Heart left ventricle (tissue), 16 donors: ENCODE measurements at places on chromosomes 2 and 18. TPM values are rescaled to one million over a fixed set of nuclear protein-coding genes. Genes with fewer than 3 reads are reported as not detected.

Gene ITGA4
- 0.80 TPM for polyA plus RNA-seq

Gene ABCG5
- not detected for polyA plus RNA-seq

- no peak for DNase-seq
These were observed 2.4 kb downstream of the PIEZO2 start for GRCh38 chr18:11146947-11147345.

Gene ABCG8
- not detected for polyA plus RNA-seq

DNA sequence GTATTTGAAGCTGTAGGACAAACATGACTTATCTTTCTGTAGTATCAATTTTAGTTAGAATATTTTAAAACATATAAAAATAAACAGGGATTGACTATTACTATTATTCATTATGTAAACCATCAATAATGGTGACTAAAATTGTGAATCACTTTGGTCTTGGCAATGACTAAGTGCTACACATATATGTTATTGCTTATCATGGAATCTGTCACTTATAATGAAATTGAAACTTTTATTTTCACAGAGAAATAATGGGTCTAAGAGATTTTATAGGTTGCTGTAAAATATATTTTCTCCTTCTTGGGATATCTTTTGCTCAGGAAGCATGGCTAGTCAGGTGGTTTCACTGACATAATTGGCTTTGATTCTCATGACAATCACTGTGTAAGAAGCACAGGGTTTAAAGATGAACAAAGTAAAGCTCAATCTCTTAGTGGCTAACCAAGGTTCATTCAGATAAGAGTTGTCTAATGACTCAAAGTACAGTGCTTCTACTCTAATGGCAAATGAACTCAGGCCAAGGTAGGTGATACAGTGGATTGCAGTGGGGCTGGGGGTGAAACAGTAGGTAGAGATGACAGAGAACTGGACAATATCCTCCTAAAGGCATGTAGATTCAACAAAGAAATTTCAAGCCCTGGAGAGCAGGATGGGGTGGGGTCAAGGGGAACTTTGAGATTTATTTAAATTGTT is 98.6 kb upstream of the FANCL start:
- no peak for DNase-seq

Gene POTEC
- not detected for polyA plus RNA-seq

DNA sequence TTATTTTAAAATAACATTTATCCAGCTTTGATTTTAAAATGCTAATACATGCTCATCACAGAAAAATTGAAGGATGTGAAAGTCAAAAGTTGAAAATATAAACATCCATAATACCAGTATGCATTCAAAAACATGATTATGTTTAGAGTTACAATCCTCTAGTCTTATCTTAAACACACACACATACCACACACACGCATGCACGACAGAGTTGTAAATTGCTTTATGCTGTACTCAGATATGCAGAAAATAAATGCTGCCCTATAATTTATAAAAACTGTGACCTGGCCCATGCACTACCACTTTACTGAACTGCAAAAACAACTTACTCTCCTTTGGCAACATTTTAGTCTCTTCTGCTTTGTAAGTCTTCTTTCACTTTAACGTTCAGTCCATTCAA is 793.0 kb upstream of the FANCL start:
- no peak for DNase-seq

GRCh38 chr2:173692068-173692467 is 273.1 kb downstream of the SP3 start:
- DNase-seq: no peak

- no peak for DNase-seq
These were observed 64.5 kb downstream of the TMEM131 start for GRCh38 chr2:97931118-97931857.

DNA sequence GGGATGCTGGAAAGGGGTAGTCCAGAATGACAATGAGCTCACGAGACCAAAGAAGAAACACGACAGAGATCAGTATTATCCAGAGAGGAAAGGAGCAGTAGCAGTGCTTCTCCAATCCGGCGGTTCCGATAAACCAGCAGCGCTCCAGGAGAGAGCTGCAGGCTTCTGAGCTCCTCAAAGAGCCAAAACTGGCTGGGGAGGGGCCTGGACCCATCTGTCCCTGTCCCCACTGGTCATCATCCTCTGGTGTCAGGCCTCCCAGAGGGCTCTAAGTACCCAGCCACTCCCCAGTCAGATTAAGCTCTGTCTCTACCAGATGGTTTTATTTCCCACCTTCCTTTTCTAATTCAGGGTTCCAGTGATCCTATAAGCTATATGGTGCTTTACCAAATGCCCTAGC is 23.2 kb downstream of the DNAJC27 start:
- no peak for DNase-seq

Gene C1GALT1C1L
- 0.46 TPM for polyA plus RNA-seq

Gene TEKT4
- not detected for polyA plus RNA-seq

DNA sequence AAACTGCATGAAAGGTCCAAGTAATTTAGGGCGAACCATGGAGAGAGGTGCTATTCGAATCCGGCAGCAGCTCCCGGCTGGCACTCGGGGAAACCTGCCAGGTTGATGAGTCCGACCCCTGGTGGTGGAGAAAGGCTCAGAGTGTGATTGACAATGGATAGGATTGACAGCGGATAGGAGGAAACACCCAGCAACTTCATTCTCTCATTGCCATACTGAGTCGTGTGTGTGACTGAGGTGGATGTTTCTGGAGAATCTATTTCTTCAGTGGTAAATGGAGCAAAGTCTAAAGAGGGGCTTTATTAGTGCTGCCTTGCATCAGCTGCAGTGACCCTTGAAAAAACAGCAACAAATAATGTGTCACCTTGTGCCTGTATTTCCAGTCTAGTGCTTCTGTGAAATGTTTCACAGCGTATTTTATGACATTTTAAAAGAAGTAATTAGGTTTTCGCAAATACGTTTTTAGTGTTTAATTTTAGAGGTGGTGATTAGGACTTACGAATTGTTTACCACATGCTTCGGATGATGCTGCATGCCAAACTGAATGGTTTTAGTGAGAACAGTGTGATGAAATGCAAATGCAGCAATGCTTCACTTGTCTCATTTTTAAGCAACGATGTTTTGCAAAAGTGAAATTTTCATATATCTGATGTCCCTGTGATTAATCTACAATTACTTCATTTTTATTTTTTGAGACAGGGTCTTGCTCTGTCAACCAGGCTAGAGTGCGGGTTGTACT is 102.0 kb downstream of the DCDC2C start:
- no peak for DNase-seq

DNA sequence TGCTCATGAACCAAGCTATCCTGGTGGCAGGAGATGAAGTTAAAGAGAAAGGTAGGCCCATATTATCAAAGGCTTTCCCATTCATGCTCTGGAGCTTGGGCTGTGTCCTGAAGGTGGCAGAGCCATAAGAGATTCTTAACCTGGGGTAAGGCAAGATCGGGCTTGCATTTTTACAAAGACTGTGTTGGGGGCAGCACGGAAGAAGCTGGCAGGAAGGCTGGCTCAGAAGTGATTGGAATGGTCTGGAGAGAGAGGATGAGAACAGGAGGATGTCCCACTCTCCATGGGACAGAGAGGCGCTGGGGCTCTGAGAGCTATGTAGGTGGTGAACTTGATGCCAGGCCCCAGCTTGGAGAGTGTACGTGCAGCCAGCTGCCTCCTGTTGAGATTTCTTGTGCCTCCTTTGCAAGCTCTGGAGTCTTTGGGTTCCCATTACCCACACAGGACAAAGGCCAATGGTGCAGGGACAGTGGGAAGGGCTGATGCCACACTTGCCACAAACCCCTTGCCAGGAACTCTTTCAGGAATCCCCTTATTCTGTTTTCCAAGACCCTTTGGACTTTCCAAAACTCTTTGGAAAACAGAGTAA is 40.6 kb upstream of the FZD5 start:
- DNase-seq: no peak

GRCh38 chr2:134594399-134594798 is 124.4 kb downstream of the TMEM163 start:
- no peak for DNase-seq

Gene MLPH
- polyA plus RNA-seq: 60.3 TPM

DNA sequence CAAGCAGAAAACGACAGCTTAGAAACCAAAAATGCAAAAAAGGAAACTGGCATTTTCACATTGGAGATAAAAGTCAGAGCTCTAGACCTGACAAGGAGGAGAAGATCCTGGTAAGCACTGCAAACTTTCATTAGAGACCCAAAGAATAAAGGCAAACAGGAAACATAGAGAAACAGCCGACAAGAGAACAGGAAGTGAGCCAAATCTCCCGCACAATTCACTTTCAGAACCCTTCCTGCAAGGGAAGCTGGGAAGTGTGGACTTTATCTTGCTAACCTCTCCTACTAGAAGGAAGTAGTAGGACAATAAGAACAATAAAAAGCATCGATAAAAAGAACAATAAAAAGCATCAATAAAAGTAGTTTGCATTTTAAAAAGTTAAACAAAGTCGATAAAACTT is 417.8 kb upstream of the SPHKAP start:
- DNase-seq: no peak

DNA sequence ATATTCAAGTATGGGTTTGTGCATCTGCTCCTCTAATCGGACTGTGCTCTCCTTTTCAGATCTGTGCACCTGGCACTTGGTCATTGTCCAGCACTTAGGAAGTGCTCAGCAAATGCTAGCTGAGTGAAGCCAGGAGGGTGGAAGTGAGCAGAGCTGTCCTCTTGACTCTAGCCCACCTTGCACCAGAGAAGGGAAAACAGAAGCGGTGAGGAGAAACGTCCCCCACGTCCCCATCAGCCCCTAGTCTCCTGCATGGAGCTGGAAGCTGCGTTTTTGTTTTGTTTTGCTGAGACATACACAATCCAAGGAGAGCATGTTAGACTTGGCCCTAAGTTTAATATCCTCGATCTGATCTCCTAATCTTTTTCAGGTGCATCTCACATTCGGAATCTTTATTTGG is 73.6 kb downstream of the EN1 start:
- no peak for DNase-seq

DNA sequence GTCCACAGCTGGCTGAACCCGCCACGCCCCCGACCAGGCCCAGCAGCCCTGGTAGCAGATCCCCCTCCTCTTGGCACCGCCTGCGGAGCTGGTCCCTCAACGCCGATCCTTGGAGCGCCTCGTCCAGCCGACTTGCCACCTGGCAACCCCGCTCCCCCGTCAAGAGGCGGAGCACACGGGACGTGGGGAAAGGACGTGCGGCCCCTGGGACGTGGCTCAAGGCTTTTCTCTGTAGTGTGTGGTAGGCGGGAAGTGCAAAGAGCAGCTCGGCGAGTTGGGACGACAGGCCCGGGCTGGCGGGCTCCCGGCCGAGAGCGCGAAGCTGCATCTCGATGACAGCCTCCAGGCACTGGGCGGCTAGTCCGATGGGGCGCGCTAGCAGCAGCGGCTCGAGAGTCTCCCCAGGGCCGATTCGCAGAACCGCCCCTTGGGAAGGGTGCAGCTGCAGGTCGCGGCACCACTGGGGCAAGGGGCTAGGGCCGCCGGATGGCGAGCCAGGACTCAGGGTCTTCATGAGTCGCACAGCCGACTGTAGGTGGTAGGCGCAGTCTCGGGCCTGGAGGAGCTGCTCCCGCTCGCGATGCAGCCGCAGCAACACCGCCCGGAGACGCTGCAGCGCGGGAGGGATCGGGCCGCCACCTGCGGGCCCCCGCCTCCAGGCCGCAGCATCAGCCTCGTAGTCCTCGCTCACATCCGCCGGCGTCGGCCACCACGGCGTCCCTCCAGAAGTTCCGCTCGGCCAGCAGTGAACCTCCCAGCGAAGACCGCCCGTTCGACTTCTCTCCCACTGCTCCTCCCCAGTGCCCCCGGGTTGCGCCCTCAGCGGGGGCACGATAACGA is 617 bp downstream of the CCDC142 start:
- no peak for DNase-seq

Gene OBSL1
- 88.1 TPM for polyA plus RNA-seq

Gene ZNF892
- 1.2 TPM for polyA plus RNA-seq

Gene KLHL41
- 48.4 TPM for polyA plus RNA-seq

Gene KIF1A
- 0.97 TPM for polyA plus RNA-seq

Gene DYTN
- not detected for polyA plus RNA-seq

DNA sequence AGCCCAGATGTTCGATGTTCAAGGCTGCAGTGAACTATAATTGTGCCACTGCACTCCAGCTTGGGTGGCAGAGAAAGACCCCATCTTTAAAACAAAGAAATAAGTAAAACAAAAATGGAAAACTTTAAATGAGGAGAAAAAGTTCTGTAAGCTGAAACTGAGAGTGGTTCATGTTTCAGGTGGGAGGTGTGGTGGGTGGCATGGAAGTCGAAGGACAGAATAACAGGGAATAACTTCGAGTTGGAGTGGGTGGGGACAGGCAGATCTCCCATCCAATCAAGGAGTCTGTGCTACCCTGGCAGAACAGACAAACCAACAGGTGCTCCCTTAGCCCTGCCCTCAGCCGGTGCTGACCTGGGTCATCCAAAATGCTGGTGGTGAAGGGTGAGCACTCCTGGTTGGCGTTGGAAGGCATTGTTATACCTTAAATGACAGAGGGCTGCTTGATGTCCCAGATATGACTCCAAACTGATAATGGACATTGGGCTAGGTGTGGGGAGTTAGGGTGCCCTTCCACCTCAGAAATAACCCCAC is 328.4 kb downstream of the DYSF start:
- no peak for DNase-seq

DNA sequence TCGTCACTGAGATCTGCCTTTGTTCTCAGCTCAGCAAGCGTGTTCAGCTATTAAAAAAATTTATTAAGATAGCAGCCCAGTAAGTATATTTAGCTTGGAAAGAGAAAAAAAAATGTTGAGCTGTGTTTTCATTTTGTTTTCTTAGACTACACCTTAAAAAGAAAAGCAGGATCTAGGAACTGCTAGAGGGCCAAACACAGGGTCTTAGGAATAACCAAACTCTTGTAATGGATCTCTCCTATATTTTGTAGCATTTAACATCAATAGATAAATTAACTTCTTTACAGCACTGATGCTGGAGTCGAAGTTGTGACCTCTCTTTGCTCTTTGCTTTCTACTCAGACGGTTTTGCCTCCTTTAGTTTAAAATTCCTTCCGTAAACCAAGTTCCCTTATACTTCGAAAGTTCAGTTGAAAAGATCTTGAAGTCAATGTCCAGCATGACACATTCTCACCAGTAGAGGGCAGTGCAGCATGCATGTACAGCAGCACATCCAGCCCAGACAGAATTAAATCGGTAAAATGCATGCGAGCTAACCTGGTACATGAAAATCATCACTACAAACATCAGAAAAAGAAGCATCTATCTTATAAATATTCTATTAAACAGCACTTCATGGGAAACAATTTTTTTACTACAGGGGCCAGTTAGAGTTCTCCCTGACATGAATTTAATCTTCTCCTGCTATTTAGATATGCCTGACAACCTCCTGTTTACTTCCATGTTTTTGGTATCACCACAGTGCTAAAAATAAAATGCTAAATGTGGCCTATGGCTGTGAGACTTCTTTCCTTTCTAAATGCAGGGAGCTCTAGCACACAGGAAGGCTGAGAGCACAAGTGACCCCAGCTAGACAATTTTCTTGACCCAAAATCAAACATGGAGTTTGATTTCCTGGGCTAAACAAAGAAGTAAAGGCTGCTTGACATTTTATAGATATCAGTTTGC is 48.2 kb upstream of the MAP3K20 start:
- DNase-seq: peak; percentile 86

DNA sequence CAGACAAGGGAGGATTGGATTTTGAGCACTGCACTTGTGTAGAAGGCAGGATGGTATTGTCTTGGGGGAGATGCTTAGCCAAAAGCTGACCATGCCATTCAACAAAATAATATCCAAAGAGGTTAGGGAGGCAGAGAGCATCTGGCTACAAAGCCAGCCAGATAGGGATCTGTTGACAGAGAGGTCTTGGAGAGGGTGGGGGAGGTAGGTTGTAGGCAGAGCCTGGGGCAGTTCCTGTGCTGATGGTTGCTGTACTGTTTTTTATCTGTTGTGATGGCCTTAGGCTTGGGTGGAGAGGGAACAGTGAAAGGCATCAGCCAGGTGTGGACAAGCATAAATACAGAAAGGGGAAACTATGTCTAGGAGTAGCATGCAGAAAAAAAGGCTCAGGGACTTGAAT is 100.9 kb downstream of the AQP4 start:
- DNase-seq: no peak

Gene SNED1
- polyA plus RNA-seq: 4.3 TPM
